ENCODE measurements at places on chromosomes 1 and 21. TPM values are rescaled to one million over a fixed set of nuclear protein-coding genes. Genes with fewer than 3 reads are reported as not detected.

DNA sequence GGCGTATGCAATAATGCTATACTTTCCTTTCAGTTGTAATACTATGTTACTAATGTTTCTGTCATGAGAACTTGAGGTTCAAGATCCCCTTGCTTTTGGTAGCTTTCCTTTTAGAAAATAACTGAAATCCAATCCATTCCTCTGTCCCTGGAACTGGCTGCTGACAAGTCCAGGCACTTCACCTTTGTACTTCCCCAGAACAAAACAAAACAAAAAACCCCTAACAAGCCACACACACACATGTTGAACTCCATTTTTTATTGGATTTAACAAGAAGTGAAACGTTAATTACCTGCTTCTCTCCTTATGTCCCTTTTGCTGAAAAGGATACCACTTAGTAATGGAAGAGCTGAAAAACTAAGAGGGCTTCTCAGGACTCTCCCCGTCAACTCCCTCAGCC lies 26.1 kb upstream of the SDC3 start:
- H3K4me1 ChIP-seq: peaks cover 4% of the 10 kb centered on the region
- peak overlapping the region; percentile 67 for H3K27ac ChIP-seq
- H3K27me3 ChIP-seq: no peaks in the 10 kb centered on the region
- H3K36me3 ChIP-seq: peaks cover 24% of the 10 kb centered on the region

The THEM5 gene
- polyA plus RNA-seq: 0.38 TPM

DNA sequence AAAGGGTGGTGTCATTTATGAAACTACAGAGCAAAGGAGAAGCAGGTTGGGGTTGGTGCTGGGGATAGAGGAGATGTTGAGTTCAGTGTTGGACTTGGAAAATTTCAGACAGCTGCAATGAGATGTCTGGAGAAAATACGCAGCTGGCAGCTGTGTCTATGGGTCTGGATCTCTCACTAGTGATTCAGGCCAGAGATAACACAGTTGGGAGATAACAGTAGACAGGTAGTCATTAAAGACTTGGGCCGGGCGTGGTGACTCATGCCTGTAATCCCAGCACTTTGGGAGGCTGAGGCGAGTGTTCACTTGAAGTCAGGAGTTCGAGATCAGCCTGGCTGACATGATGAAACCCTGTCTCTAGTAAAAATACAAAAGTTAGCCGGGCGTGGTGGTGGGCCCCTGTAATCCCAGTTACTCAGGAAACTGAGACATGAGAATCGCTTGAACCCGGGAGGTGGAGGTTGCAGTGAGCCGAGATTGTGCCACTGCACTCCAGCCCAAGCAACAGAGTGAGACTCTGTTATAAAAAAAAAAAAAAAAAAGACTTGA lies 2.5 kb upstream of the TFAP2E start:
- H3K36me3 ChIP-seq: no peaks in the 10 kb centered on the region
- no peak overlapping the region for H3K4me3 ChIP-seq
- H3K4me1 ChIP-seq: peaks cover 18% of the 10 kb centered on the region
- no peak overlapping the region for H3K27ac ChIP-seq

DNA sequence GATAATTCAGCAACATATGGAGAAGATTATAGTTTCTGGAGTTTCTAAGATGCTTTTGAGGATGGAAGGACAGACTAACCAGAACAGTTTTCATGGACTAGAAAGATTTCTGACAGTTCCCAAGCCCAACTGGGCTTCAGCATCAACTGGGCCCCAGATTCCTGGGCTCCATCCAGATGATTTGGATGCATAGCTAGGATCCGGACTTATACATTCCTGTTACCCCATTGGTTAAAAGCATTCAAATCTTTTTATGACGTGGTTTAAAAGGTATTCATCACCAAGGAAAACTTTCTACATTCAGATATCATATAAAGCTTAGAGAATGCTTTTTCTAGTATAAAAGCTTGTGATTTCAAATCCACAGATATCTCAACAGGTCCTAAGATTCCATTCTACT lies 29.7 kb downstream of the TSHB start:
- H3K36me3 ChIP-seq: no peaks in the 10 kb centered on the region
- DNase-seq: no peak

The SLC45A3 gene
- polyA plus RNA-seq: 4.6 TPM

The ALDH4A1 gene
- polyA plus RNA-seq: 13.5 TPM

GRCh38 chr1:51583532-51583931 lies 33.4 kb upstream of the OSBPL9 start:
- DNase-seq: no peak
- no peak overlapping the region for H3K27ac ChIP-seq
- H3K4me1 ChIP-seq: no peaks in the 10 kb centered on the region
- no peaks in the 10 kb centered on the region for H3K27me3 ChIP-seq
- no peak overlapping the region for H3K4me3 ChIP-seq
- H3K36me3 ChIP-seq: no peaks in the 10 kb centered on the region

DNA sequence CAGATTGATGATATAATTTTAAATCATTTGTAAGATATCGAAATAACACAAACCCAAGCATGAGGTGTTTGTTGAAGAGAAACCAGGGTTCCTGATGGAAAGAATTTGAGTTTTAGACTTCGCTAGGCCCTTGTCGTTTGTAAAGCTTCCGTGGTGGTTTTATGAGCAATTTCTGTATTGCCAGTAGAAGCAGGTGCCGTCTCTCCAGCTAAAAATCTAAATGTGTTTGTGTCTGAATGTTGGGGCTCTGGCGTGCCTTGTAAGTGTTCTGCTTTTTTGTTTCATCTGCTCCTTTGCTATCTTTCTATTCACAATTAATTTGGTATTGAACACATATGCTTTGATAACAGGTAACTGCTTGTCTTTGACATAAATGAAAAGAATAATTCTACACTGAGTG lies 27.5 kb downstream of the CHRM3 start:
- no peaks in the 10 kb centered on the region for H3K36me3 ChIP-seq
- DNase-seq: no peak
- no peak overlapping the region for H3K27ac ChIP-seq
- H3K27me3 ChIP-seq: no peaks in the 10 kb centered on the region
- no peaks in the 10 kb centered on the region for H3K4me1 ChIP-seq
- no peak overlapping the region for H3K4me3 ChIP-seq

DNA sequence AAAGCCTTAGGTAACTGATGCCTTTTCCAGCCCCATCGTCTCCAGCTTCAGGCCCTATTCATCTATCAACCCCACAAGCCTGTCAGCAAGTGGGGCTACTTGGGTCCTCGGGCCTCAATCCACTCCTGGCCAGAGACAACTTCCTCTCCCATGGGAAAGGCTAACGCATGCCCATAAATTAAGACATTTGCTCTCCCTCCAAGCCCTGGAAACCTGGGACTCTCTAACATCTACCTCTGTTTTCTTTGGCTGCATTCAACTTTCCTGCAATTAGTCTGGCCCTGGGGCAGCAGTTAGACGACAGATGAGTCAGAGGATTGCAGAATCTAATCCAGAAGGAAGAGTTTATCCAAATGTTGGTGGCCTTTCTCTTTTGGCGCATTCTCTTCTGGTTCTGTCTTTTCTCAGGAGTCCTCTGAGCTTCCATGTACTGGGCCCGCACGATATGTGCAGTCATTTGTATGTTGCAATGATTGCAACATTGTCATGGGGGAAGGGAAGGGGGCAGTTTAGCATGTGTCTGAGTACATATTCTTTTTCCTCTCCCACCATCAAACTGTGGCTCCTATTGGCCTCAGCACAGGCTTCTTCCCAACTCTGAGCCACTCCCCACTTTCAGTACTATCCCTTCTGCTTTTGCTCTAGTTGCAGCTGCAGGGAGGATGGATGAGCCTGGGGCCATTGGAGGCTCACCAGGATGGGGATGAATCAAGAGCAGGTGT lies 54.4 kb downstream of the NAV1 start:
- H3K27ac ChIP-seq: no peak overlapping the region
- no peak for DNase-seq
- no peaks in the 10 kb centered on the region for H3K36me3 ChIP-seq
- H3K4me1 ChIP-seq: peaks cover 41% of the 10 kb centered on the region
- H3K27me3 ChIP-seq: no peaks in the 10 kb centered on the region

The CTBS gene
- polyA plus RNA-seq: 2.9 TPM

- no peaks in the 10 kb centered on the region for H3K36me3 ChIP-seq
- H3K4me3 ChIP-seq: peak overlapping the region; percentile 67
- H3K27me3 ChIP-seq: peaks cover 92% of the 10 kb centered on the region
- H3K27ac ChIP-seq: no peak overlapping the region
- peak; percentile 61 for DNase-seq
These were observed 163.4 kb downstream of the RUNX1 start for GRCh38 chr21:34885626-34886239.

GRCh38 chr21:27582246-27582947 lies 615.5 kb upstream of the ADAMTS5 start:
- no peak for DNase-seq
- H3K27me3 ChIP-seq: no peaks in the 10 kb centered on the region
- H3K4me3 ChIP-seq: no peak overlapping the region
- H3K4me1 ChIP-seq: peaks cover 3% of the 10 kb centered on the region
- H3K27ac ChIP-seq: no peak overlapping the region
- H3K36me3 ChIP-seq: no peaks in the 10 kb centered on the region
